ENCODE measurements at places on chromosomes 4 and X. TPM values are rescaled to one million over a fixed set of nuclear protein-coding genes. Genes with fewer than 3 reads are reported as not detected.

Gene TBC1D19
- total RNA-seq, result 10.1 TPM

Gene FAT4
- total RNA-seq, result 3.2 TPM

Gene FGFBP1
- 1,063 TPM for total RNA-seq

Gene CYBB
- total RNA-seq, result not detected

Gene RLIM
- total RNA-seq, result 29.3 TPM

Gene MEPE
- not detected for total RNA-seq
